ENCODE measurements at places on chromosomes 2 and 18. TPM values are rescaled to one million over a fixed set of nuclear protein-coding genes. Genes with fewer than 3 reads are reported as not detected.

Gene NYAP2
- not detected for total RNA-seq

Gene CFAP210
- total RNA-seq, result 1.9 TPM

Gene GCG
- not detected for total RNA-seq

Gene LRATD1
- total RNA-seq, result 1.1 TPM

DNA sequence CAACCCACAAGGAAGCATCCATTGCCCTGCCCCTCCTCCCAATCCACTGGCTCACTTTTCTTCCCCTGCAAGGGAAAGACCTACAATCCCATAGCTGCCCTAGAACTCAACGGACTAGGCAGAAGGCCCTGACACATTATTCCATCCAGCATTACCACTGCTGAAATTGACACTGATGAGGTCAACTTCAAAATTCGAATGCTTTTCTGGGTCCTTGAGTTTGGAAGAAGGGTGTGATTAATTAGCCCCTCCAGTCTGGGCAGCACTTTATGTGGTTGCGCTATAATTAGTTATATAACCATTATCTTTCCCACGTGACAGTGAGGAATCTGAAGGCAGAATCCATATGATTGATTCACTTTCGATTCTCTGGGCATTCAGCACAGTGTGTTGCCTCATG is 55.7 kb downstream of the EVA1A start:
- no peaks in the 10 kb centered on the region for H3K27me3 ChIP-seq
- H3K36me3 ChIP-seq, result no peaks in the 10 kb centered on the region
- no peaks in the 10 kb centered on the region for H3K4me1 ChIP-seq
- no peak overlapping the region for H3K27ac ChIP-seq

DNA sequence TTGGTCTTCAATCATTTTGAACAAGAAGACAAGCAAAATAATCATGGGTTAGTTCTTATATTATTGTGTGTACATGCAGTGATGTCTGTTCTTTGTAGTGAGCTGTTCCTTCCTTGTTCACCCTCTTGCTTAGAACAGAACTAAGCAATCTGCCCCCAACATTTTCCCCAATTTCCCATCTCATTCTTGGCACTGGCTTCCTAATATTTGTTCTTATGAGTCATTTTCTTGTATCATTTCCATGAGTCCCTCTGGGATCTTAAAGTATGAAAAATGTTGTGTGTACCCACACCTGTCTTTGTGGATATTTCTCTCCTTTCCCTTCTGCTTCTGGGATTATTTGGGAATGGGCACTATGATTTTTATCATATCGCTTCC is 3.5 kb upstream of the IL1B start:
- H3K27me3 ChIP-seq, result no peaks in the 10 kb centered on the region
- H3K27ac ChIP-seq, result no peak overlapping the region
- no peaks in the 10 kb centered on the region for H3K36me3 ChIP-seq
- DNase-seq, result no peak
- no peaks in the 10 kb centered on the region for H3K4me1 ChIP-seq

- H3K4me1 ChIP-seq, result no peaks in the 10 kb centered on the region
- H3K27me3 ChIP-seq, result no peaks in the 10 kb centered on the region
- no peak overlapping the region for H3K27ac ChIP-seq
- DNase-seq, result no peak
- H3K36me3 ChIP-seq, result peaks cover 15% of the 10 kb centered on the region
Observed at GRCh38 chr2:121638333-121638732, 10.9 kb downstream of the CLASP1 start.

GRCh38 chr2:196054631-196055030 is 14.0 kb downstream of the DNAH7 start:
- H3K27ac ChIP-seq, result no peak overlapping the region
- H3K27me3 ChIP-seq, result no peaks in the 10 kb centered on the region
- DNase-seq, result no peak
- H3K4me3 ChIP-seq, result no peak overlapping the region
- no peaks in the 10 kb centered on the region for H3K36me3 ChIP-seq

DNA sequence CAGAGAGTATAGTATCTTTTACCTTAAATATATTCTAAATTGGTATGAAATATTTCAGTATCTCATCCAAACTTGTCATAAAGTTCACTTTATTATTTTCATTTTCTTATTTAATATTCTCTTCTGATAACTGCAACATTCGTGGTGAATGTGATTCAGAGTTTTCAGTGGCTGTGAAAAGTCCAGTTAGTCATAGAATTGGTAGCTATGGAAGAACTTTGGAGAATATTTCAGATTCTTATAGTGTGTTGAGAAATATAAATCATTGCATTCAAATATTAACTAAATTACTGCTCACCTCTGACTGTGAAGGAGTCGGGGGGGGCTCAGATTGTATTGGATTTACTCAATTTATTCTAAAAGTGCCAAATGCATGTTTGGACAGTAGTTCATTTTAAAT is 178.6 kb upstream of the VWC2L start:
- no peaks in the 10 kb centered on the region for H3K36me3 ChIP-seq
- no peak overlapping the region for H3K27ac ChIP-seq
- no peak overlapping the region for H3K4me3 ChIP-seq
- no peak for DNase-seq

GRCh38 chr2:112199188-112199587 is 55.7 kb downstream of the ZC3H8 start:
- H3K36me3 ChIP-seq, result no peaks in the 10 kb centered on the region
- no peaks in the 10 kb centered on the region for H3K27me3 ChIP-seq
- H3K4me3 ChIP-seq, result no peak overlapping the region
- DNase-seq, result no peak
- H3K4me1 ChIP-seq, result no peaks in the 10 kb centered on the region
- no peak overlapping the region for H3K27ac ChIP-seq

Measured in endodermal cell (in vitro differentiated cells).